ENCODE measurements at places on chromosomes 1 and 21. TPM values are rescaled to one million over a fixed set of nuclear protein-coding genes. Genes with fewer than 3 reads are reported as not detected.

Gene NKAIN1
- 1.1 TPM for total RNA-seq

Gene NPPB
- not detected for total RNA-seq

Gene OR10Z1
- not detected for total RNA-seq

Gene NBPF4
- total RNA-seq = not detected

Gene KRTAP11-1
- not detected for total RNA-seq

Gene FMOD
- 68.4 TPM for total RNA-seq

Gene SLC16A4
- 15.4 TPM for total RNA-seq

Gene ARL8A
- total RNA-seq = 19.2 TPM

Gene CFHR3
- 0.48 TPM for total RNA-seq

Gene BCL2L15
- total RNA-seq = 0.90 TPM

Gene IL22RA1
- total RNA-seq = not detected

Gene GJC2
- total RNA-seq = 4.0 TPM

Gene RGSL1
- not detected for total RNA-seq

Gene CACNA1S
- 1.9 TPM for total RNA-seq

Gene LCE1F
- total RNA-seq = not detected

Gene AGT
- 8.7 TPM for total RNA-seq

Gene CD5L
- not detected for total RNA-seq

Gene COA7
- 7.9 TPM for total RNA-seq

Gene JAM2
- total RNA-seq = 62.1 TPM

Gene HES2
- 0.53 TPM for total RNA-seq

All from urinary bladder (tissue), 4 donors.